Adrenal gland (tissue), 19 donors: ENCODE measurements at places on chromosomes 3 and 15.
A peak's percentile ranks its signal among the peaks of the same experiment; 100 is the strongest.

GRCh38 chr15:67134067-67134838 lies 68.9 kb downstream of the SMAD3 start:
- peak overlapping the region; percentile 75 for H3K27ac ChIP-seq
- H3K36me3 ChIP-seq: no peaks in the 10 kb centered on the region
- no peak overlapping the region for H3K4me3 ChIP-seq
- H3K27me3 ChIP-seq: no peaks in the 10 kb centered on the region

- no peaks in the 10 kb centered on the region for H3K36me3 ChIP-seq
- no peak for DNase-seq
- H3K4me1 ChIP-seq: no peaks in the 10 kb centered on the region
- H3K27ac ChIP-seq: no peak overlapping the region
- H3K27me3 ChIP-seq: peaks cover 4% of the 10 kb centered on the region
- H3K4me3 ChIP-seq: no peak overlapping the region
Measured at GRCh38 chr15:101313041-101313761, 18.2 kb upstream of the SNRPA1 start.

DNA sequence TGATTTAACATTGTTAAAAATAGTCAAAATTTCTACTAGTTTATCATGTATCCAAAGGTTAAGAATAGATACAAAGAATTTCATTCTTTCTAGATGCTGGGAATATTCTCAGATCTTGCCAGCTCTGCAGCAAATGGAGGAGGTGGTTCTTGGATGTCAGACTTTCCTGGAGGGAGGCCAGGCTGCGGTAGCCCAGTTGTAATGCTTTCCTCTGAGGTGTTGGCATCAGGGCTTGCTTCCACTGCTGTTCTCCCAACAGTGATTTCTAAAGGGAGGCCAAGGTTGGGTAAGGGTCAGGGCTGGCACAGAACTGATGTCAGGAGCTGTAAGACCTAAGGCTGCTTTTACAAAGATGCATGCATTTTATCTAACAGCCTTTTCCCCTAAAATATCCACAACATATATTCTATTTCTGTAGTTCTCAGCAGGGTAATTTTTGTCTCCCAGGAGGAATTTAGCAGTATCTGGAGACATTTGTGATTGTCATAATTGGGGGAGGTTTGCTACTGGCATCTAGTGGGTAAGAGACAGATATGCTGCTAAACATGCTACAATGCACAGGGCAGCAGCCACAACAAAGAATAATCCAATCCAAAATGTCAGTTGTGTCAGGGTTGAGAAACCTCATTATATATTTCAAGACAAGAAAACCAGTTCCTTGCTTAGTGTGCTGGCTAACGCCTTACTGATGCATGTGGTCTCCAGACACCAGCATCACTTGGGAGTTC lies 42.0 kb upstream of the SPTSSB start:
- H3K36me3 ChIP-seq: no peaks in the 10 kb centered on the region
- no peaks in the 10 kb centered on the region for H3K27me3 ChIP-seq
- no peak overlapping the region for H3K4me3 ChIP-seq
- peak; percentile 85 for DNase-seq
- H3K27ac ChIP-seq: no peak overlapping the region

DNA sequence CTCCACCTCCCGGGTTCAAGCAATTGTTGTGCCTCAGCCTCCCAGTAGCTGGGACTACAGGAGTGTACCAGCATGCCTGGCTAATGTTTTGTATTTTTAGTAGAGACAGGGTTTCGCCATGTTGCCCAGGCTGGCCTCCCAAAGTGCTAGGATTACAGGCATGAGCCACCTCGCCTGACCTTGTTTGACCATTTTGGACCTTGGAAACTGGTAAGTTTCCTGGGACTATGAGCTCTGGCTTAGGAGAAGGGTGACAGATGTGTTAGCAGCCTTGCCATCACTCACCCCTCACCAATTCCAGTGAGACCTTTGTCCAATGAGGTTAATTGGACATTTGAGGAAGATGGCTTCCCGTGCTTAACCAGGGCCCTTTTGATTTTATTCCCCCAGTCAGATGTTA lies 19.9 kb downstream of the DNASE1L3 start:
- H3K36me3 ChIP-seq: no peaks in the 10 kb centered on the region
- H3K4me3 ChIP-seq: no peak overlapping the region
- H3K4me1 ChIP-seq: no peaks in the 10 kb centered on the region

DNA sequence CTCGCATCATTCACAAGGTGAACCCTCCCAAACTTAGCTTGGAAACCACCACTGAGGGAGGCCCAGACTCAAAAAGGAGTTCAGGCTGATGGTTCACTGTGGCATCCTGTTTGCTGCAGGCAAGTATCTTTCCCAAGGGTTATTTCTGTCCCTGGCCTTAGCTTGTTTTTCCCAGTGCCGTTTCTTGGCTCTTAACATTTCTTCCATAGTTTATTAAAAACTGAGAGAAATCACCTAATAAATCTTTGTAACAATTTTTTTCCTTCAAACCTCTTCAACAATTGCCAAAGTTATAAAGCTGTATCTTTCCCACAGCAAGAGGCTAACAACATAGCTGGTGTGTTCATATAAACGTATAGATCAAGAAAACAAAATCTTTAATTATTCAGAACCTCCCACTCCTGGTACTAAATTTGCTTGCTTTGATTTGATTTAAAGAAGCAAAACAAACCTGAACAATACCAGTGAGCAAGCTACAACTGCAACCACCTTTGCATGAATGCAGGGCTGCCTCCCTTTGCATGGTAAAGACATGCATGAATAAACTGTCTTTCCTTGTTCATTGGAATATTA lies 234.9 kb upstream of the STT3B start:
- H3K4me1 ChIP-seq: no peaks in the 10 kb centered on the region
- H3K4me3 ChIP-seq: no peak overlapping the region
- DNase-seq: no peak
- H3K27me3 ChIP-seq: no peaks in the 10 kb centered on the region
- no peaks in the 10 kb centered on the region for H3K36me3 ChIP-seq
- no peak overlapping the region for H3K27ac ChIP-seq

DNA sequence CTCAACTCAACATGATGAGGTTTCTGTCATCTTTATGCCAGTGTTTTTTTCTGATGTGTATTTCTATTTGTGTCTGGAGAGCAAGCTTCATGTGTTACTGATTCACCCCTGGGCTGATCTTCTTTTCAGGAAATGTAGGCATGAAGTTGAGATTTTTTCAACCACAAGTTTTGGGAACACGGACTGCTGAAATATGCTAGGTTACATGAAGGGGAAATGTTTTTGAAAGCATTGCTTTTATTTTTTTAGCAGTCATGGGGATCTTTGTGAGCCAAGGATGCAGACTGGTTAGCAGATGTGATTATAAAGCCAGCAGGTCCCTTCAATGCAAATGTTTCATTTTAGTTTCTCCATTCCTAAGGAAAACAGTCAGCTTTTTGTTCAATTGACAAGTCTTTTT lies 219.3 kb upstream of the COL8A1 start:
- H3K36me3 ChIP-seq: no peaks in the 10 kb centered on the region
- no peak overlapping the region for H3K27ac ChIP-seq
- DNase-seq: no peak
- no peak overlapping the region for H3K4me3 ChIP-seq
- H3K4me1 ChIP-seq: no peaks in the 10 kb centered on the region

DNA sequence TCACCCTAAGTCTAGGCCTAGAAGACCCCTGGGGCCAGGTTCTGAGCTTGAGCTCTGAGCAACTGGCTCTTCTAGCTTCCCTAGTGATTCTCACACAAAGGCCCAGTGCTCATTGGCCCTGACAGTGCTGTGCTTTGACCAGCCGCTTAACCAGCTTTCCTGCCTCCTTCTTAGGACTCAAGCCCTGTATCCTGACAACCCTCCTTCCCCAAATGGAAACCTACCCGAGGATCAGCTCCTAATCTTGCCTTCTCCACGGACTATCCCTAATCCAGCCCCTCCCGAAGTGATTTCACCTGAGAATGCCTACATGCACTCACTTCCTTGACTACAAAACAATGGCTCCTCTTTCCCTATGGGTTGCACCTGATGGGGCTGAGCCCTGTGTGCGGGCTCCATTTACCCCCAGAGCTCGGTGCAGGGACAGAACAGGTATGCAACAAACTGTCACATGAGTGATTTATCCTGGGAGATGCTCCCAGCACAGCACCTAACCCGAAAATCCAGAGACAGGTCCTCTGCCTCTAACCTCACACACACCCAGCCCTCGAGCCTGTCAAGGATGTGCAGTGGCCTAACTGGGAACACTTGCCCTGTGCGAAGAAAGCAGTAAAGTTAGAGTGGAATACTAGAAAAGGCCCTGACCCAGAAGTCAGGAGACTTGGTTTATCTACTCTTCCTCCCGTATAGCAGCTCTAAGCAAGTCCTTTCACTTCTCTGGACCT lies 2.3 kb downstream of the MEGF11 start:
- H3K4me3 ChIP-seq: no peak overlapping the region

DNA sequence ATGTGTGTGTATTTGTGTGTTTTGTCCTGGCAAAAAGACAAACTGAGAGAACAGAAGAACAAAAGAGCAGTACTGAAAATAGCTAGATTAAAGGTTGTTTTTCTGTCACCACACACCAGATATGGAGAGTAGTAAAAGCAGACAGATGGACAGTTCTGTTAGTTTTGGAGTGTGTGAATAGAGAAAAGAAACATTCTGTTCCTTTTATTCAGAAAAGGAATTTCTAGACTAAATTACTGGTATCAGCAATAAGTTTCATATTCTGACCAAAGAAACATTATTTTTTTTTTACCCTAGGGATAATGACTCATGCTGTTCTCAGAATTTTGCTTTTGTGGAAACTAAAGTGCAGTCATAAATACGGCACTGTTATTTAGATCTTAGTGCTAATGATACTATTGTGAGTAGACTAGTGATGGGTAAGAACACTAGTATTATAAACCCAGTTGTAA lies 32.9 kb downstream of the PIK3CA start:
- H3K27me3 ChIP-seq: no peaks in the 10 kb centered on the region
- no peaks in the 10 kb centered on the region for H3K36me3 ChIP-seq
- no peak overlapping the region for H3K4me3 ChIP-seq
- DNase-seq: no peak
- peak overlapping the region; percentile 86 for H3K27ac ChIP-seq

DNA sequence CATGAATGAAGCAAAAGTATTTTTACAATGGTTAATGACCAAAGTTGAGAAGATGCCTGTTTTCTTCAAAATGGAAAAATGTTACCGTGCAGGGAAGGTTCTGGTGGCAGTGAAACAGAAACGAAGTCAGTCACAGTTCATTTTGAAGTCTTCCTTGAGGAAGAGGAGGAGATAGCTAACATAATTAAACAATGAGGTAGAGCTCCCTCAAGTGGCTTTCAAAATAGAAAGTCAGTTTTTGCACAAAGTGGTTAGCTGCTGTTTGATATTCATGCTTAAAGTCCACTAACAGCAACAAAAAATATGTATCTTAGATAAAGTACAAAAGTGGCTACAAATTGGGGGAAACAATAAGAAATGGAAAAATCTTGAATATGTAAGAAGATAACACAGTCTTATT lies 87.3 kb downstream of the TFG start:
- no peaks in the 10 kb centered on the region for H3K4me1 ChIP-seq
- H3K36me3 ChIP-seq: no peaks in the 10 kb centered on the region
- DNase-seq: no peak
- no peak overlapping the region for H3K27ac ChIP-seq

- no peaks in the 10 kb centered on the region for H3K36me3 ChIP-seq
- DNase-seq: no peak
- H3K27me3 ChIP-seq: no peaks in the 10 kb centered on the region
- no peak overlapping the region for H3K27ac ChIP-seq
- H3K4me3 ChIP-seq: no peak overlapping the region
Measured at GRCh38 chr3:147906285-147906684, 497.1 kb downstream of the ZIC1 start.

GRCh38 chr15:38560456-38560926 lies 4.1 kb downstream of the RASGRP1 start:
- no peak overlapping the region for H3K4me3 ChIP-seq
- DNase-seq: no peak
- H3K27me3 ChIP-seq: peaks cover 8% of the 10 kb centered on the region

DNA sequence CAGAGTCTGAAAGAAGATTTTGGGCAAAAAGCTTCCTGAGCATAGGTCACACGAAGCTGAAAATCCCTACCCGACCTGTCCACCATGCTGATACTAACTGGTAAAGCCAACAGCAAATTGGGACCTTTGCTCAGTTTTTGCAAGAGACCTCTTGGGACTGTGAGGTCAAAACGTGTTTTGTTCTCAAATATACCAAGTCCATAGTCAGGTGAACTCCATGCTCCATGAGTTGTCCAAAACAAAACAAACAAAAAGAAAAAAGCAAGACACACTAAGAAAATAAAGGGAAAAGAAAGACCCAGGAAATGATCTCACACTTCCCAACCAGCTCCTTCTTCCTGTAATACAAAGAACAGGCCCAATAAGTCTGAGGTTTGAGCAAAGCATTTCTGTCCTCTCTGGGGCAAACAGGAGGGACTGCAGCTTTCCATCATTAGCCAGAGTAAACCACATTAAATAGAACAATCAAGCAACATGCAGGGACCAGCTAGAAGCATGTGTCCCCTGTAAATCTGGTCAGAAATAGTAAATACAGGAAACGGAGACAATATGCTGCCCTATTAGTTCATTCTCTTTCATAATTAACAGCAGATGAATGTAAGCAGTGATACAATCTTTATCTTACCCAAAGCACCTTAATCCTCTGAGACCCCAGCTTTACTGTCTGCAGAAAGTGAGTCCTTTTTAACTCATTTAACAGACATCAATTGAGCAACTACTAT lies 125.0 kb upstream of the LIPC start:
- H3K4me1 ChIP-seq: no peaks in the 10 kb centered on the region
- no peak for DNase-seq
- H3K36me3 ChIP-seq: no peaks in the 10 kb centered on the region
- no peak overlapping the region for H3K4me3 ChIP-seq

DNA sequence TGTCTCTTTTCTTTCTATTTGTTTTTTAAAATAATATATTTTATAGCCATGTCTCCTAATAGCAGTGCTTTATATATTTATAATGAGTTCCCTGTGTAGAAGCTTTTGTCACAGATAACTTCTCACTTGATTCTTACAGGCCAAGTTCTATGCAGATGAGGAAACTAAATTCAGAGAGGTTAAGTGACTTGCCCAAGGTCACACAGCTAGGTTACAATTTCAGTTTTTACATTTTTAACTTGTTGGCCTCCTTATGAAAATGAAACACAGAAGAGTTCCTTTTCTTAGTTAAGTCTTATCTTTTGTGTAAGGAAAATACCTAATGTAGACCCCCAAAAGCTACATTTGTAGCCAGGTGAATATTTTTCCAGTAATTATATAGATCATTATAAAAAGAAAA lies 83.3 kb upstream of the SOX2 start:
- no peaks in the 10 kb centered on the region for H3K27me3 ChIP-seq
- no peak overlapping the region for H3K27ac ChIP-seq
- H3K36me3 ChIP-seq: no peaks in the 10 kb centered on the region
- H3K4me3 ChIP-seq: no peak overlapping the region
- no peak for DNase-seq

DNA sequence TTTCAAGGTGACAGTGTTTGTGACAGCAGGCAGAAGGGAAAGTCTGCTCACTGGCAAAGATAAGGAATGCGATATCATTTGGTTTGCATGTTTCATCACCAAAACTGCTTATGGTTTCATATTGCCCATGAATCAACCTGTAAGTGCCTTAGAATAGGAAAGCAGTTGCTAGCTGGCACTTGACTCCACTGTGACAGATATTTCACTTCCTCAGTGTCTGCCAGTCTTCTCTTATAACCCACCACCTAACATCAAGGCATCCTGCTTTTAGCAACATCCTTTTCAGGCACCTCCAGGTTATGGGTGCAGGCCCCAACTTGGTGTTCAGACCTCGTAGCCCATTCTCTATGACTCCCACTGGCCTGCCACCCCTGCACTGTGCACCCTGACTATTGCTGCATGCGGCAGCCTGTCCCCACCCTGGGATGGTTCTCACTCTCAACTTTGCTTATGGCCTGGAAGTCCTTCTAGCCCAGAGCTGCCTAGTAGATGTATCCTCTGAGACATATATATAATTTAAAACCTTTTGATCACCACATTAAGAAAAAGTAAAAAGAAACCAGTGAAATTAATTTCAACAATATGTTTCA lies 154.4 kb upstream of the RARB start:
- DNase-seq: no peak
- no peaks in the 10 kb centered on the region for H3K27me3 ChIP-seq
- H3K27ac ChIP-seq: no peak overlapping the region
- no peaks in the 10 kb centered on the region for H3K4me1 ChIP-seq
- no peaks in the 10 kb centered on the region for H3K36me3 ChIP-seq
